ENCODE measurements at places on chromosomes 13 and 19.

DNA sequence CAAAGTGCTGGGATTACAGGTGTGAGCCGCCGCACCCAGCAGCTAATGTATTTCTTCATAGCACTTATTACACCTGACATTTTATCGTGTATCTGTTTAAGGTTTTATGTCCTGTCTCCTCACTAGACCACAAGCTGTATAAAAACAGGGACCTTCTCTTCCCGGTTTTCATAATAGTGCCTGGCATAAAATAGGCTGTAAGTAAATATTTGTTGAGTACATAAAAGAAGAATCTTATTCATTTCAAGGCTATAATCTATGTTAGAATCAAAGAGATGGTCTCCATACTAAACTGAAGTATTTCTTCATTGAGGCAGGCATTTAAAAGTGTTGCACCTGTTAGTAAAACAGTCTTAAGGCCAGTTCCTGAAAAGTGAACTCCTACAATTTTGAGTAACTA, 194.0 kb downstream of the SHISA2 start:
- no peak for DNase-seq

- DNase-seq, result no peak
Observed at GRCh38 chr19:19050731-19051130, 13.1 kb upstream of the SLC25A42 start.

DNA sequence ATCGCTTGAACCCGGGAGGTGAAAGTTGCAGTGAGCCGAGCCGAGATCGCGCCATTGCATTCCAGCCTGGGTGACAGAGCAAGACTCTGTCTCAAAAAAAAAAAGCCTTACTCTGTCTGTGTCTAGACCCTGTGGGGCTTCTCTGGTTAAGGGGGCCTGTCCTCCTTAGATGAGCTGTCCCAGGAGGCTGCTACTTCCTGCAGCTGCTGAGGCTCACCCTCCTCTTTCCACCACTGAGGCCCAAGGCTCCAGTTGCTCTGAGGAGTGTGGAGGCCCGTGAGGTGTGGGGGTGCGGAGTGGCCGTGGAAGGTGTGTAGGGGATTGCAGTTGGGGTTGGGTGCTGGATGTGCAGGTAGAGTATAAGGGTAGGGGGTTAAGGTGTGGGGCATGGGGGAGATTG, 22.1 kb upstream of the RASA3 start:
- no peak for DNase-seq

DNA sequence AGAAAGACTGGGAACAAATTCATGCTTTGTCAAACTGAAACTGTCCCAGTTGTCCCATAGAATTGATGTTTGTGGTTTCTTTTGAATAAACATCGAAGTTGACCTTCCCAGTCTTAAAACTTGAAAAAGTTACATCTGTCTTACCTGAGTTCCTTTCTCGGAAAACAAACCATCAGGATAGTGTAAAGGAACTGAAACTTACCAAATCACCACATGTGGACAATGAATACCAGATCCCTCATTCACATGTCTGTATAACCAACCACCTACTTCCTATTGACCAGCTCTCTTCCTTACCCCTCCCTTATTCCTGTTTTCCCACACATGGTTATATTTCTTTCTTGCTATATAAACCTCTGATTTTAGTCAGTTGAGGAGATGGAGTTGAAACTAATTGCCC, 791.7 kb upstream of the PCDH20 start:
- no peak for DNase-seq

DNA sequence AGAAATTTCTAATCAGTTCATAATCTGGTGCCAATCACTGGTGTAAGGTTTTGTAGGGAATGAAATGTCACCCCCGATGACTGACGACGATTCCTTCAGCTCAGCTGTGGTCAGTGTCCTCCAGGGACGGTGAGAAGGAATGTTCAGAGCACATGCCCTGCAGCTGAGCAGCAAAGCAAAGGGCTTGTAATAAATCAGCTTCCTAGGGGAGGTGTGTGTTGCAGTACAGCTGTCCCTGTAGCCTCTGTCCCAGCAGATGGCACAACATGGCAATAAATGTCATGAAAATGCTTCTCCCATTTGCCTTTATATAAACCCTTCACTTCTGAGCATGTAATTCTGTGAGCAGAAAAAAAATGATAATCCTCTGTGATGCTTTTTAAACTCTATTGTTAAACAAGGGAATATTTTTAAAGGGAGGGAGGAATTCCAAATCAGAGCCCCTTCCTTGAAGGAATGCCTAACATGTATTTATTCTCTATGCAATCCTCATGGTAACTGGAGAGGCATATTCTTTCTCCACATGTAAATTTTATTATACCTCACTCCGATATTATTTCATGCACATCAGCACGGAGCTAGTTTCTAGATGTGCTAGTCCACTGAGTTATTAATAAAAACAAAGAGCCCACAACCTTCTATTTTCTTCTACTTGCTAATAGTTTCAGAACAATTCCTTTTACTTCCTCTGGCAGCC, 102.5 kb downstream of the FAM216B start:
- no peak for DNase-seq

DNA sequence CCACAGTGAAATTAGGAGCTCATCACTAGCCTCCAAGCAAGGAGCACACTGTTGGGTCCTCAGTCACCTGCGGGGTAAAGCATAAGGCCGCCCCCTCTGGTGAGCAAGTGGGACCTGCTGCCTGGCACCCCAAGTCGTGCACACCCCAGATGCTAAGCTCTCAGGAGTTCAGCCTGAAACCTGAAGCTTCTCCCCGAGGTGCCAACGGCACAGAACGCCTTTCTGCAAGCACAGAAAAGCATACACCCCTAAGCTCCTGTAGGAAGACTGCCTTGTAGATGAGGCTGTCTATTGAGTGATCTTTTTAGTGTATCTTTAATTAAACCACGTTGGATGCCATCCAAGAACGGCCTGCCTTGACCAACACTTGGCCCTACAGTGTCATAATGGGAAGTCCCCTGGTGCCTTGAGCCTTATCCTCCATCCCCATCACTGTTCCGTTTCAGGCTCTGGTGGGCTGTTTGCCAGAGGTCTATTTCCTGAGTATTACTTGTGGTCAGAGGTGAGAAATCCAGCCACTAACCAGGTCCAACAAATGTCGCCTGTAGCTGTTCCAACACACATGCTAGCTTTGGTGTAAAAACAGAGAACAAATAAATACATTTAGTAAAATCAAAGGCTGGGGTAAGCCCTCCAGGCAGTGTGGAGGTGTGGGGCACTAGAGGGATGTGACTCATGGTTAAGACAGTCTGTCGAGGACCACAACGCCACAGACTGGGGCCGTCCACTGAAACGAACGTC, 44.8 kb downstream of the C13orf42 start:
- DNase-seq, result no peak

- DNase-seq, result no peak
Observed at GRCh38 chr13:88651531-88651930, 980.4 kb downstream of the SLITRK5 start.

- DNase-seq, result peak; percentile 2
Observed at GRCh38 chr13:103188713-103189326, 122.6 kb upstream of the SLC10A2 start.

DNA sequence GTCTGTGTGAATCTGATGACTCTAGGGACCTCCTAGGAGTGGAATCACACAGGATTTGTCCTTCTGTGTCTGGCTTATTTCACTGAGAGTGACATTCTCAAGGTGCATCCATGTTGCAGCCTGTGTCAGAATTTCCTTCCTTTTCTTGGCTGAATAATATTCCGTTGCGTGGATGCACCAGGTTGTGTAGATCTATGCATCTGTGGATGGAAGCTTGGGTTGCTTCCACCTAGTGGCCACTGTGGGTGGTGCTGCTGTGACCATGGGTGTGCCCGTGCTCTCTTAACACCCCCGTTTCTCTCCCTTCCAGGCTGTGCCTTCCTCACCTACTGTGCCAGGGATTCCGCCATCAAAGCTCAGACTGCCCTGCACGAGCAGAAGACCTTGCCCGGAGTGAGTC, 26.2 kb downstream of the CELF5 start:
- DNase-seq, result no peak

DNA sequence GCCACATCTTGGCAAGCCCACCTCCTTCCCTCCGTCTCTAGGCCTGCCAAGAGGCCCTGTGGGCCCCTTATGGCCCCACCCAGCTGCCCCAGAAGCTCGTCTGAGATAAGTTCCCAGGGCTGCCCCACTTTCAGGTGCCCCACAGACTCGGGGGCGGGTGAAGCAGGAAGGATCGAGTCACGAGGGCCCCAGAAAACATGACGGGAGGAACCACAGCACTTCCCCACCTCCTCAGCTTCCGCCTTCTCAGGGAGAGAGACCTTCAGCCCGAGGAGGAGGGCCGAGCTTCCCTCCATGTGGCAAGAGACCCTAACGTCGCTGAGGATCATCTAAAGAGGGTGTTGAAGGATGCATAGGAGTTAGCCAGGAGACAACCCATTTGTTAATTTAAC, 4.5 kb upstream of the IL12RB1 start:
- peak; percentile 88 for DNase-seq

DNA sequence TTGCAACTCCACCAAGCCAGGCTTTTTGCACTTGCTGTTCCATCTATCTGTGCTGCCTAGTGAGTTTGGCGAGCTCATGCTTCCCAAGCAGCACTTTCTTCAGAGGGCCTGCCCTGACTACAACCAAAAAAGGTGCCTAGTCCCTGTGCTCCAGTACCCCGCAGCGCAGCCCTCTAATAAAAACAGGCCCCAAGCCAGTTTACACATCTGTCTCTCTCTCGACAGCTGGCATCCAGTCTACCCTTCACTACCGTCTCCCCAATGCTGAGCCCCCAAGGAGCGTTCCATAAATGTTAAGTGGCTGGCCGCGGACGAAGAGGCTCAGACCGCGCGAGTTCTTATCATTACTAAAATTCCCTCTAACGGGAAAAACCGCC, 512 bp downstream of the MED4 start:
- DNase-seq, result no peak

- DNase-seq, result no peak
Observed at GRCh38 chr13:38951525-38952313, 38.9 kb downstream of the STOML3 start.

DNA sequence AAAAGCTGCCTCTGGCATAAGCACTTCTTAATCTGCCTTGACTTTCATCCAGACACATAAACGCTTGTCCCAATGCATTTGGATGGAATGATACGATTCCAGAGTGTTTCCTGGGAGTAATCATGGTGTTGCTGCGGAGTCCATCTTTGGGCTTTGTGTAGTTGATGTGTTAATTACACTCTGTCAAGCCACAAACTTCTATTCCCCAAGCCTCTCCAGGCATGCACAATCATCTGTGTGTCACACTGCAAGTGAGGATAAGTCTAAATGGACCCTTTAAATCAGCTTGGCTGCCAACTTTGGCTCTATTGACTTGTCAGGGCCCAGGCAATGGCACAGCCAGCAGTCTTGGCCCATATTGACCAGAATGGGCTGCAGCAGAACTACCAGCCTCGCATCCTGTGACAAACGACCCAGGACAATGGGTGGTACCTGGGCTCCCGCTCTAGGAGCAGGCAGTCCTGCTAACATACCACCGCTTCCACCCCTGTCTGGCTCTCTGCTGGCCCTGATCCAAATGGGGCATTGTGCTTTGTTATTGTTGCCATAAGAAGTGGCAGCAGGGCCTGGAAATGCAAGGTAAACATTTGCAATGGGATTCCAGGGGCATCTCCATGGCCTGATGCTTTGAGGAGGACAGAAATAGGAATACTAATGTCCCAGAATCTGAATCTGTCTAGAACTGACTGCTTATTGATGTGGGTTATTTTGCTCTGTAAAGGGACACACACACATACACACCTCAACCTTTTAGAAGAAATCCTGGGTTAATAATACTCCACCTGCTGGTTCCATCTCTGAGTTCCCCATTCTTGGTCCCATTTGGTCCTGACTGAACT, 127.2 kb downstream of the DNAJC15 start:
- no peak for DNase-seq

GRCh38 chr19:36392916-36393673, 14.1 kb upstream of the ZFP14 start:
- no peak for DNase-seq

DNA sequence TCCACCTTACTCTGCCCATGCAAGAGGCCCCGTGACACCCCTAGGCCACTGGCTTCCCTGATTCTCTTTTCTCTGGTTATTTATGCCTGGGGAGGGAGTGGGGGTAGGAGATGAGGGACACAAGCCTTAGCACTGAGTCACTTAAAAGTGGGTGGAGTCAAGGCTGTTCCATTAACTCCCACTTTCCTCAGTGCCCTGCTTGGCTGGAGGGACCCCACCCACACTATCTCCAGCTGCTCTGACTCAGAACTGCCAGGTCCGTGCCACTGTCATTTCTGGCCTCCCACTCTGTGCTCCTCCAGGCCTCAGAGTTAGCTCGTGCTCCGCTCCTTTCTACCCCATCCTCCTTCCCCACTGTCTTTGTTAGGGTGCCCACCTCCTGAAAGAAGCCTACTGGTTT, 113.4 kb upstream of the UQCRFS1 start:
- no peak for DNase-seq

- peak; percentile 86 for DNase-seq
Observed at GRCh38 chr13:20174656-20175405, 14.0 kb upstream of the GJA3 start.

- no peak for DNase-seq
Observed at GRCh38 chr19:5358173-5358800, 17.7 kb upstream of the PTPRS start.

GRCh38 chr19:44988896-44989556, 12.2 kb upstream of the RELB start:
- peak; percentile 69 for DNase-seq

DNA sequence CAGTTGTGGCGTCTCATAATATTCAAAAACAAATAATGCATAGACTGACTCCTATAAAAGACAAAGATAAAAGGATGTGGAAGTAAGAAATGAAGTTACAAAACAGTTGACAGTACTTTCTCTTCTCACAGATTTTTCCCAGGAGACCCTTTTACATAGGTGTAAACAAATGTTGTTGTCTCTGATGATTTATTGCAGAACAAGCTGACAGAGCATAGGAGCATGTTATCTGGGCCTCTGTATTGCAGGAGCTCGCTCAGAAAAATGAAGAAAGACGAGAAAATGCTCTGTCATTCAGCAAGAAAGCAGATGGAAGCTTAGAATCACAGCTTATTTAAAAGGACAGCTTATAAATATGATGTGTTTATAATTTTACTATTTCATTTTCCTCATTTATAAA, 353.6 kb upstream of the GPC6 start:
- no peak for DNase-seq
